ENCODE measurements at places on chromosomes 13 and 19.

- DNase-seq, result no peak
Observed at GRCh38 chr13:36862722-36863121, 43.7 kb downstream of the RFXAP start.

- DNase-seq, result no peak
Observed at GRCh38 chr13:110799246-110800236, 86.0 kb downstream of the ING1 start.

- DNase-seq, result no peak
Observed at GRCh38 chr19:14030997-14031718, 404 bp upstream of the IL27RA start.

DNA sequence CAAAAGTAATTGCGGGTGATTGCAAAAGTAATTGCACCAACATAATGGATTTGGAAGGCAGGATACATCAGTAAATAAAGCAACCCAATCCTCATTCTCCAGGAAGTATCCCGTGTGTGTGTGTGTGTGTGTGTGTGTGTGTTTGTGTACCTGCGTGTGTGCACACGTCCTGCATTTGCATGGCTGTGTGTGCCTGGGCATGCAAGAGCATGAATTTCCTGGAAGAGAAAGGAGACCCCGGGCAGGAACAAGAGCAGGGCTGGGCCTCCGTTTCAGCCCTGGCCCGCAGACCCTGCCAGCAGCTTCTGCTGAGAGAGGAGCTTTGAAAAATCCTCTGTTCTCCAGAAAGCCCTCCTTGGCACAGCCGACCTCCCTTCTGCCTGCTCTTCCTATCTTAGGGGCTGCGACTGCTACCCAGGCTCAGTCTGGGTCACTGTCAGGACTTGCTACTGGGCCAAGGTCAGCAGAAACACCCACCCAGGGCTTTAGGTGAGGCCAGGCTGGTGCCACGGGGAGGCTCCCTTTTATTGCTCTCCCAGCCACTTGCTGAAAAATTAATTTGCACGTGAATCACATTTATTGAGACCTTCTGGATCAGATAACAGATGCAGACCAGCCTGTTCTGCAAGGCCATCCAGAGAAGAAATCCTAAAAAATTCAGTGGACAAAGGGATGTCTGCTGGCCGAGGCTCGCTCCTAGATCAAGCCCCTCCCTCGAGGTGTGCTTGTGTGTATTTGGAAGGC, 258.3 kb downstream of the ZNF536 start:
- DNase-seq, result no peak

DNA sequence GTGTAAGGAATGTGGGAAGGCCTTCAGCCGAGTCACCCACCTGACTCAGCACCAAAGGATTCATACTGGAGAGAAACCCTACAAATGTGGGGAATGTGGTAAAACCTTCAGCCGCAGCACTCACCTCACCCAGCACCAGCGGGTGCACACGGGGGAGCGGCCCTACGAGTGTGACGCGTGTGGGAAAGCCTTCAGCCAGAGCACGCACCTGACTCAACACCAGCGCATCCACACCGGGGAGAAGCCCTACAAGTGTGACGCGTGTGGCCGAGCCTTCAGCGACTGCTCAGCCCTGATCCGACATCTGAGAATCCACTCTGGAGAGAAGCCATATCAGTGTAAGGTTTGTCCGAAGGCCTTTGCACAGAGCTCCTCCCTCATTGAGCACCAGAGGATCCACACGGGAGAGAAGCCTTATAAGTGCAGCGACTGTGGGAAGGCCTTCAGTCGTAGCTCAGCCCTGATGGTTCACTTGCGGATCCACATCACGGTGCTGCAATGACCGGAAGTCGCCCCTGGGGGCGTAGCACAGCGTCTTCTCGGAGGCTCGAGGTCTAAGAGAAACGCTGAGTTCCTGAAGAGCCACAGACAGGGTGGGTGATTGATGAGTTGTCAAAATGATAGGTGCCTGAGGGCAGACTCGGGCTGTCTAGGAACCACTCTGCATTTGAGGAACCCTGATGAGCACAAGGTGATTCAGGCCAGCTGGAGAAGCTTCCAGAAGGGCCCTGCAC, 12.2 kb downstream of the ZSCAN22 start:
- DNase-seq, result no peak

DNA sequence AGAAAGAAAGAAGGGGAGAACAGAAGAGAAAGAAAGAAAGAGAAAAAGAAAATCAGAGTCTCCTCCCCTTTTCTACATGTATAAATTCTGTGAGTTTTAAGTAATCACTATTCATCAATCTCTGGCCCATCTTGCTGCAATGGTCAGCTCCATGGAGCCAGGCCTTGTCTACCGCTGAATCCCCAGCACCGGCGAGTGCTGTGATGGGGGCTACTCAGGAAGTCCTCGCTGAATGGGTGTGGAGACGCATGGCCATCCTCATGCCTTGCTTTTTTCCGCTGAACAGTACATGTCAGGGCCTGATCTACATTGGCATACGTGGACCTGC, 29.9 kb downstream of the GPR42 start:
- DNase-seq, result no peak

- no peak for DNase-seq
Observed at GRCh38 chr13:112137144-112137543, 70.2 kb downstream of the SOX1 start.

DNA sequence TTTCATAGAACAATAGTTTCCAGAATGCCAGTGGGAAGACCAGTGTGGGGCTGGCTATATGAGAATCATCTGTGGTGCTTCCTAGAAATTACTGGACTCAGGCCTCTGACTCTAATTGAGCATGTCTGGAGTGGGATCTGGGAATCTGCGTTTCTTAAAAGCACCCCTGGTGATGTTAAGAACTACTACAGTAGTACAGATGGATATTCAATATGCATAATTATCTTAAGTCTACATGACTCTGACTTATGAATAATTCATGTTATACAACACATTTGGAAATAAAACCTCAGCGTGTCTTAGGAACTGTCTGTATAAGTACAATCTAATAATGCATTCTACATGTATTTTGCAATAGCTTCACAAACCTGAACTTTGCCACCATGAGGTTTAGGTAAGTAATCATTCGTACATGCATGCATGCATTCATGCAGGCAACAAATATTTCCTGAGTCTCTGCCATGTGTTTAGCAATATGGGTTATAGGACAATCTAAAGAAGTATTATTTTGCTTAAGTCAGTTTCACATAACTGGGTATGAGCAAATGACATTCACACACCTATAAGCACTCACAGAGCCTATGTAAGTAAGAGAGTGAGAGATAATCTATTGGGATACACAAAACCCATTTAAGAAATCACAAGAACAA, 62.0 kb downstream of the EPSTI1 start:
- no peak for DNase-seq

DNA sequence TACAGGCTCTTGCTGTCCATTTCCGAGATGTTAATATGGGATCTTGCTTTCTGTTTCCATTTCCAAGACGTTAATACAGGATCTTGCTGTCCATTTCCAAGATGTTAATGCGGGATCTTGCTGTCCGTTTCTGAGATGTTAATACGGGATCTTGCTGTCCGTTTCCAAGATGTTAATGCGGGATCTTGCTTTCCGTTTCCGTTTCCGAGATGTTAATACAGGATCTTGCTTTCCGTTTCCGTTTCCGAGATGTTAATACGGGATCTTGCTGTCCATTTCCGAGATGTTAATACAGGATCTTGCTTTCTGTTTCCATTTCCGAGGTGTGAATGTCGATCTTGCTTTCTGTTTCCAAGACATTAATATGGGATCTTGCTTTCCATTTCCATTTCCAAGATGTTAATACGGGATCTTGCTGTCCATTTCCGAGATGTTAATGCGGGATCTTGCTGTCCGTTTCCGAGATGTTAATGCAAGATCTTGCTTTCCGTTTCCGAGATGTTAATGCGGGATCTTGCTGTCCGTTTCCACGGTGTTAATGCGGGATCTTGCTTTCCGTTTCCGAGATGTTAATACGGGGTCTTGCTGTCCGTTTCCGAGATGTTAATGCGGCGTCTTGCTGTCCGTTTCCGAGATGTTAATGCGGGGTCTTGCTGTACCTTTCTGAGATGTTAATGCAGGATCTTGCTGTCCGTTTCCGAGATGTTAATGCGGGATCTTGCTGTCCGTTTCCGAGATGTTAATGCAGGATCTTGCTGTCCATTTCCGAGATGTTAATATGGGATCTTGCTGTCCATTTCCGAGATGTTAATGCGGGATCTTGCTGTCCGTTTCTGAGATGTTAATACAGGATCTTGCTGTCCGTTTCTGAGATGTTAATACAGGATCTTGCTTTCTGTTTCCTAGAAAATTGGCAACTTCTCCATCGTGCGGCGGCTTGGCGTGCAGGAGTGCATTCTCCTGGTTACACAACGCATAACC, 38.3 kb downstream of the PEX11G start:
- DNase-seq, result no peak

- no peak for DNase-seq
Observed at GRCh38 chr13:72145383-72145782, 278.4 kb upstream of the DACH1 start.

- DNase-seq, result no peak
Observed at GRCh38 chr19:2611483-2612464, 90.7 kb downstream of the GNG7 start.

GRCh38 chr19:21789466-21790085, 22.2 kb upstream of the ZNF100 start:
- no peak for DNase-seq

DNA sequence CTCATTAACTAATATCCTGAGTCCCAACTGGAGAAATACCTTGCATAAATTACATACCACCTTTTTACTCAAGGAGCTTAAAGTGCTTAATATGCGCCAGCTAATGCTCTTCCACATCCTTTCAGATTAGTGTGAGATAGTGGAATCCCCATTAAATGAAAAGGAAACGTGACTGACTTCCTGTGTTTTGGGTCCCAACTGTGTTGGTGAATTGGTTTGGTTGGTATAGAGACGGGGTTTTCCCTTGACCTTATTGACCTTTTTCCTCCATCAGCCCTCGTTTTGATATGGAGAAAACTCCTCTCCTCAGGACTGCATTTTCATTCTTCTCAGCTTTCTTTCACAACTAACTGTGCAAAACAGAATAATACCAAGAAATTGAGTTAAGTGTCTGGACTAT, 163.5 kb downstream of the PAN3 start:
- DNase-seq, result no peak

GRCh38 chr19:53102756-53103233, 427 bp downstream of the ZNF160 start:
- DNase-seq, result no peak

- no peak for DNase-seq
Observed at GRCh38 chr13:71924931-71925330, 57.9 kb upstream of the DACH1 start.

- no peak for DNase-seq
Observed at GRCh38 chr13:57629391-57629804, 2.1 kb upstream of the PCDH17 start.

DNA sequence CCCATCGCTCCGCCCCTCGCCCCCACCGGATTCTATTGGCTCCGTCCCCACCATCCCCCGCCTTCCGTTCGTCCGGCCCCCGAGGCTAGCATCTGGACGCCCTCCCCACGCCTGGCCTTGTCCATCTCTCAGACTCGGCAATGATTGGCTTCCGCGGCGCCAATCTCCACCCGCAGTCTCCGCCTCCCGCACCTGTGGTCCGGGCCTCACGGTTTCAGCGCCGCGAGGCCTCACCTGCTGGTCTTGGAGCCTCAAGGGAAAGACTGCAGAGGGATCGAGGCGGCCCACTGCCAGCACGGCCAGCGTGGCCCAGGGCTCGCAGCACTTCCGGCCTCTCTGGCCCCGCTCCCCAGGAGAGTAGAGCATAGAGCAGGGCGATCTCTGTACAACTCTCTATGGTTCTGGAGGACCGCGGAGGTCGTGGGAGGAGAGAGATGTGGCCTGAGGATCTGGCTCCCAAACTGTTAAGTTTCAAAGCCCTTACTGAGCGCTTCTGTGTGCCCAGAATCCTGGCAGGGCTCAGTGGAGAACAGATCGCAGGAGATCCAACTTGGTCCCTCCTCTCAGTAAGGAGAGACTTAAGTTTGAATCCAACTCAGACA, at the start of gene ERCC1:
TSS of gene ERCC1 (minus strand) at position 329 of the 602 bp plus-strand sequence. CDS start 543 bp downstream, outside the sequence.
- peak; percentile 100 for DNase-seq
